ENCODE measurements at places on chromosomes 1 and 21.

DNA sequence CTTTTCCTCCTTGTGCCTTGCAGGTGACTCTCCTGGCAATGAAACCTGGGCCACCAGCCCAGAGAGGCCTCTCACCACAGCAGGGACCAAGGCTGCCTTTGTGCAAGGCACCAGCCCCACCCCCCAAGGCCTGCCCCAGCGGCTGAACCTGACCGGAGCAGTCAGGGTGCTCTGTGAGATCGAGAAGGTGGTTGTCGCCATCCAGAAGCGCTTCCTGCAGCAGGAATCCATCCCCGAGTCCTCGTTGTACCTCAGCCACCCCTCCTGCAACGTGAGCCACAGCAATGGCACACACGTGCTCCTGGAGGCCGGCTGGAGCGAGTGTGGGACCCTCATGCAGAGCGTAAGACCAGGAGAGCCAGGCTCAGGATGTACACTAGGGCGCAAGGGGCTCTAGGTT, 51.7 kb downstream of the UMODL1 start:
- DNase-seq, result no peak

- no peak for DNase-seq
Measured at GRCh38 chr21:38249696-38250278, 7.0 kb upstream of the KCNJ15 start.

DNA sequence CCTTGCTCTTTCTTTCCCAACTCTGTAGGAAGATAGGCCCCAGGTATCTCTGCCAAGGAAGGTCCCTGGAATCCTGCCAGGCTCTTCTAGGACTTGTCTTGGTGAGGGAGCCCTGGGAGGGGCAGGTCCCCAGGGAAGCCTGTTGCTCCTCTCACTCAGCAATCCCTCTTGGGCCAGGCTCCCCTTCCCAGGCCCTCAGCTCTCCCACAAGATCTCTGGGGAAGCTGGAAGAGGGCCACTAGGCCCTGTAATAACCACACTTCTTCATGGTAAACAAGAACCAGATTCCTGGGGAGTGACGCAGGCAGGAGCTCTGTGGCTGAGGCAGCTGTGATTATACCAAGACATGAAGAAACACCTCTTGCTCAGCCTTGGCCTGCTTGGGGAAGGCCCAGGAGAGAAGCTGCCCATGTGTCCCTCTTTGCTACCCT, 9.9 kb upstream of the MAPKAPK2 start:
- DNase-seq, result no peak

DNA sequence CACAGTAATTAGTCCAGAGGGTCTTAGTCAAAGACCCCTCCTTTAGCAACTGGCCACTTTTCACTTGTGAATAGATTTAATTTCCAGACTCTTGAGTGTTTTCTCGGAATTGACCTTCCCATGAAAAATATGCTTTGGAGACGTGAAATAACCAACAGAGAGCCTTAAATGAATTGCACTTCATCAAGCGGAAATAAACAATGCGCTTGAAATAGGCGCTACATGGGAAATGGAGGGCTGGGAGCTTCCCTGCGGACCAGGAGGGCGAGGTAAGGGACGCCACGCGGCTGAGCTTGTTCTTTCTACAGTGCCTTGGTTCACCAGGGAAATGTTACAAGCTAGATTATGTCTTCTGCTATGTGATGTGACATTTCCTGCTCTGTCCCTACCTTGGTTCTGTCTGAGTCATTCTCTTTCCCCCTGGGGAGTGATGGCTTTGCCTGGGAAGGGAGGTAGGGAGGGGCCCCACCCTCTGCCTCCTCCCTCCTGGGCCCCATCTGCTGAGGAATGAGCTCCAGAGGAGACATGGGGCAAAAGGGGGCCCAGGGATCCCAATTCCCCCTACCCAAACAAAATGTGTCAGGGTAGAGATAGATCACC, 619.3 kb downstream of the PTPRU start:
- DNase-seq, result no peak

- DNase-seq, result no peak
Measured at GRCh38 chr1:210624722-210625121, 296.0 kb downstream of the HHAT start.

DNA sequence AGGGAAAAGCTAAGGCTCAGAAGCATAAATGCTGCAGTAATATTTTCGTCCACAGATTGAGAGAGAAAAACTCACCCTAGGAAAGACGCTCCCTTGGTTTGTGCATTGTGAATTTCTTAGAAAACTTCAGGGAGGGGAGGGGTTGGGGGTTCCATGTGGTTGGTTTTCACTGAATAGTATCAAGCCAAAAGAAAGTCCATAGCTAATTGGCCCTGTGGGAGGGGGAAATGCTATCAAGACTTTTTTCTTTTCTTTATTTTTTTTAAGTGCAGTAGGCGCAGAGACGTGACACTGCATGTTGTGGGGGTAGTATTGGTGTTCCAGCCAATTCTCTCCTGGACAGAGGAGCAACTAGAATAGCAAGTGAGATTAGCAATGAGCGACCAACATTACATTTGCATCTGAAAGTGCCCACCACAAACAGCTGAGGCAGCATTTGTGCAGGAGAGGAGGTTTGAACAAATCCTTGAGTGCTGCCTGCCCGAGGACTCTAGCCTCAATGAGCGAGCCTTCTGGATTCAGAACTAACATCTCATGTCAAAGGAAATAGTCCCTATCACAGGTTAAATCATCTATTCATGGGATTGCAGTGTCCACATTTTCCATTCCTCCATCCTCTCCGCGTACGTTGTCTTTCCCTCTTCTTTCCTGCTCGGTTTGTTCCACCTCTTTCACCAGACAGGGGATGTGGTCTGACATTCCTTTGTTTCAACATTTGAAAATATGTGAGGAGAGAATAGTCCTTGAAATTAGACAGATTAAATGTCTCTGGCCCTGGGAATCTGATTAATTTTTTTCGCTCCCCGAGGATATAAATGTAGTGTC, 118.0 kb upstream of the MARK1 start:
- DNase-seq, result no peak

- DNase-seq, result no peak
Measured at GRCh38 chr1:169890761-169891538, 2.7 kb downstream of the SCYL3 start.

DNA sequence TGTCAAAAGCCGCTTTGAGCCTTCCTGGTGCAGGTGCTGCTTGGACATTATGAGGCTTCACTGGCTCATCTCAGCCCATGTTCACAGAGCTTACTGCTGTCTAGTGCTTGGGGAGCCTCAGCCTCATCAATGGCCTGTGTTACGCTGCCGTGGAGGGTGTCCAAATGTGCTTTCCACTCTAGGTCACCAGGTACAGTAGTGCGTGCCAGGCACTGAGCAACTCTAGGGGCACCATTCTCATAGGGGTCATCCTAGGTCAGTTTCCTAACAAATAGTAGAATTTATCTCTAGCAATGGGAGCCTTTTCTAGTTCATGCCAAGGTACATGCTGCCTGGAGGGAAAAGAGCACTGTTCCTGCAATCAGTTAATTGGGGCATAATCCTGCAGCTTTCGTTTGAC, 193.8 kb downstream of the DYRK1A start:
- DNase-seq, result no peak

DNA sequence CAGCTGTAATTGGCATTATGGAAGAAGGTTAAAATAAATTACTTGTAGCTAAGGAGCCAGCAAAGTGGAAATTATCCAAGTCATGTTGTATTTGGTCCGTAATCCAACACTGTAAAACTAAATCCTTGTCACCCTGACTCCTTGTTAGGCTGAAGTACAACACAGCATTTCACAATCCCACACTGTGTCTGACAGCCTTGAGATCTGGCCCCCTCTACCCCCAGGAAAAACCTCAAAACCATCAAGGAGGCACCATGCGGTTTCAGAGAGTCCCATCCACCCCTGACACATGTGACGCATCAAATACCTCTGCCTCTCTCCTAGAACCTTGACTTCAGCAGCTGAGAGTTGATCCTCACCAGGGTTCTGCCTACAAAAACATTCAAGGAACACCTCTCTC, 41.0 kb downstream of the LMX1A start:
- DNase-seq, result no peak

DNA sequence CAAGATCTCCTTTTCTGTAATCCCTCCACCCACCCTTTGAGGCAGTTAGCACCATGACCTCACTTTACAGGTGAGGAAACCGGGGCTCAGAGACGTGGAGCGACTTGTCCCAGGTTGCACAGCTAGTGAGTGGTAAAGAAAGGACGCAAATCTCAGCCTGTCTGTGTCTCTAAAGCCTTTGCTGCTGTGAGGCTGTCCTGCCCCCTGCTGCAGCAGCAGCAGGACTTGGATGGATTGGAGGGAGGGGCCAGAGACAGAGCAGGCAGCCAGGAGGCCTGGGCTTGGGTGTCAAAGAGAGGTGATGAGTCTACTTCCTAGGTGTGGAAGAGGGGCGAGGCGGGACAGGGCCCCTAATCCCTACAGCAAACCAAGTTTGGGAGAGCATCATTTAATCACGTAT, 69.6 kb downstream of the PTPRU start:
- DNase-seq, result no peak
